Suprapubic skin (tissue), 4 donors: ENCODE measurements at places on chromosomes 4 and X.

GRCh38 chrX:111511477-111511876 is at the start of gene SERTM2:
TSS of gene SERTM2 (plus strand) at chrX:111511645. CDS start at chrX:111518858, 7,213 bp downstream.
- H3K4me3 ChIP-seq: no peak within 1 kb of the TSS
- H3K36me3 ChIP-seq: no peaks in the 10 kb centered on the region
- no peak for DNase-seq
- no peaks in the 10 kb centered on the region for H3K4me1 ChIP-seq
- no peaks in the 10 kb centered on the region for H3K27me3 ChIP-seq
- no peak within 1 kb of the TSS for H3K27ac ChIP-seq

GRCh38 chr4:181528570-181529184 is 714.5 kb upstream of the TENM3 start:
- H3K27me3 ChIP-seq: no peaks in the 10 kb centered on the region
- DNase-seq: no peak
- no peak overlapping the region for H3K4me3 ChIP-seq
- no peaks in the 10 kb centered on the region for H3K4me1 ChIP-seq

DNA sequence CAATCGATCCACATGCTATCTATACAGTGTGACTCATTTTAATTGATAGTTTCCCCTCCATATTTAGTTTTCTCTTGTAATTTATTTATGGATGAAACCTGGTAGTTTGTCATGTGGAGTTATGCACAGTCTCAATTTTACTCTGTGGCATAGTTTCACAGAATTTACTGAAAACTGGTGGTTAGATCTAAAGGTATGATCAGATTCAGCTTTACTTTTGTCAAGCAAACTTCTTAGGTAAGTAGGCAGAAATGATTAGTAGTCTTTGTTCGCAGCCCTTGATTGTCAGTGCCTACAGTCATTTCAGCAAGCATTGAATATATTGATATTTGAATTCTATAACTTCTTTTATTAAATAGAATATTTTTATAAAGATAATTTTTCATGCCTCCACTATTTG is 2.5 kb downstream of the ADD1 start:
- H3K4me1 ChIP-seq: peaks cover 49% of the 10 kb centered on the region
- H3K4me3 ChIP-seq: no peak overlapping the region

GRCh38 chr4:88318751-88319350 is 34.5 kb upstream of the PPM1K start:
- no peaks in the 10 kb centered on the region for H3K27me3 ChIP-seq
- no peak for DNase-seq
- no peak overlapping the region for H3K4me3 ChIP-seq
- H3K36me3 ChIP-seq: no peaks in the 10 kb centered on the region
- peaks cover 9% of the 10 kb centered on the region for H3K4me1 ChIP-seq

GRCh38 chrX:79182071-79182470 is 37.6 kb downstream of the GPR174 start:
- no peaks in the 10 kb centered on the region for H3K27me3 ChIP-seq
- H3K27ac ChIP-seq: no peak overlapping the region
- H3K36me3 ChIP-seq: no peaks in the 10 kb centered on the region
- DNase-seq: no peak
- no peak overlapping the region for H3K4me3 ChIP-seq

DNA sequence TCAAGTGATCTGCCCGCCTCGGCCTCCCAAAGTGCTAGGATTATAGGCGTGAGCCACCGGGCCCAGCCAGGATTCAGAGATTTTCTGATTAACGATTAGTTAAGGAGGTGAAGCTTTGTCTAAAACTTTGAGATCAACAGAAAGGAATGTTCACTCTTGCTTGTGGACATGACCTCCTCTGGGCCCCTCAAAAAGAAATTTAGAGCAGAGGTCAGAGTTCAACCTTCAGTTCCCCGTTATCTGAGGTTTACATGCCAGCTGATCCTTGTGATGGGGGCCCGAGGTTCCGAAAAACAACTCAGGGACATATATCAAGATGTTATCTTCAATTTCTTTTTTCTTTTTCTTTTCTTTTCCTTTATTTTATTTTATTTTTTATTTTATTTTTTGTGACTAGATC is 54.6 kb downstream of the DDX3X start:
- H3K4me3 ChIP-seq: no peak overlapping the region
- H3K27me3 ChIP-seq: no peaks in the 10 kb centered on the region
- H3K27ac ChIP-seq: no peak overlapping the region
- peaks cover 2% of the 10 kb centered on the region for H3K4me1 ChIP-seq
- no peaks in the 10 kb centered on the region for H3K36me3 ChIP-seq
- no peak for DNase-seq

GRCh38 chr4:98746530-98746929 is 88.1 kb upstream of the TSPAN5 start:
- H3K4me1 ChIP-seq: no peaks in the 10 kb centered on the region
- no peak overlapping the region for H3K27ac ChIP-seq
- no peaks in the 10 kb centered on the region for H3K27me3 ChIP-seq
- no peaks in the 10 kb centered on the region for H3K36me3 ChIP-seq

DNA sequence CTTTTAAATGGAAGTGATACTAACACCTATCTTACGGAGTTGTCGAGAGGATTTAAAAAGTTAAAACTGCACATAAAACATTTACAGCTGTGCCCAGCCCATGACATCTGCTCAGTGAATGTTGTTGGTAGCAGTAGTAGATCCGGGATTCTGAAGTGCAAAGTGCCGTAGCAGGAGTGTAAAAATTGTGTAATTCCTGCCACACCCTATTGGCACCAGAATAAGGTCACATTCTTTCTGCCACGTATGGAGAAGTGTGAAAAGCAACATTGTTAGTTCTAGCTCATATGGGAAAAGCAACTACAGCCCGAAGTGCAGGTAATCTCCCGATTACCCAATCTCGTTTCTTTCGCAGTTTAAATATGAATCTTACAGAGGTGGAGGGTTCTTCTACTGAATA is 31.2 kb downstream of the PRIMPOL start:
- H3K4me3 ChIP-seq: no peak overlapping the region
- H3K36me3 ChIP-seq: no peaks in the 10 kb centered on the region
- peaks cover 8% of the 10 kb centered on the region for H3K4me1 ChIP-seq
- H3K27me3 ChIP-seq: no peaks in the 10 kb centered on the region

DNA sequence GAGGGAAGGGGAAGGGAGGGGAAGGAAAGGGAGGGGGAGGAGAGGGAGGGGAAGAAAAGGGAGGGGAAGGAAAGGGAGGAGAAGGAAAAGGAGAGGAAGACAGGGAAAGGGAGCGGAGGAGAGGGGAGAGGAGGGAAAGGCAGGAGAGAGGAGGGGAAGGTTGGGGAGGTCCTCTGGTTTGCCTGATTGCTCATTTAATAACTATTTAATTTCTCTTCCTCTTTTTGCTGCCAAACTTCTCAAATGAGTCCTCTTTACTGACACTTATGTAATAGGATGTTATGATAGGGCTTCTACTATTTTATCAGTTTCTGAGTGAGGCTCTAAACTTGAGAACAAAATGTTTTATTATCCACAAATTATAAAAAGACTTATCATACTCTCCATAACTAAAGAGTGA is 35.4 kb upstream of the PPA2 start:
- H3K36me3 ChIP-seq: no peaks in the 10 kb centered on the region
- H3K27me3 ChIP-seq: no peaks in the 10 kb centered on the region
- no peak overlapping the region for H3K27ac ChIP-seq
- no peak overlapping the region for H3K4me3 ChIP-seq
- no peaks in the 10 kb centered on the region for H3K4me1 ChIP-seq

DNA sequence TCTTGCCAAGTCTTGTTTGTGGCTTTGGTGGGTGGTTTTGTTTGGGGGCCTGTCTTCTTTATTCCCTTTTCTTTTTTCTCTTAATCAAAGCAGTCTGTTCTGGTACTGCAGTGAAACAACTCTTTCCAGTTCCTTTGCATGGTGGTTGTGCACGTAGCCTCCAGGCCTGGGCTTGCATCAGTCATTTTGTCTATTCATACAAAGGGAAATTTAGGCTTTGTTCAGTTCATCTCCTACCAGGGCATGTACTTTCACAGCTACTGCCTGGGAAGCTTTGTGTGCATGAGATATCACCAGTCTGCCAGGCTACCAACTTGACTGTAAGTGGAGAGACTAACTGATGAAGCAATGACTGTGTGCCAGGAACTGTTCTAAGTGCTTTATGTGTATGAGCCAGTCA is 8.5 kb downstream of the TRIM2 start:
- H3K27ac ChIP-seq: peak overlapping the region; percentile 21
- no peaks in the 10 kb centered on the region for H3K36me3 ChIP-seq
- H3K27me3 ChIP-seq: no peaks in the 10 kb centered on the region
- no peak overlapping the region for H3K4me3 ChIP-seq
- no peak for DNase-seq

- H3K27ac ChIP-seq: no peak overlapping the region
- H3K36me3 ChIP-seq: no peaks in the 10 kb centered on the region
- no peak overlapping the region for H3K4me3 ChIP-seq
- H3K4me1 ChIP-seq: no peaks in the 10 kb centered on the region
Observed at GRCh38 chr4:189822326-189822725, 118.3 kb upstream of the FRG1 start.

- no peaks in the 10 kb centered on the region for H3K27me3 ChIP-seq
- peaks cover under 1% of the 10 kb centered on the region for H3K4me1 ChIP-seq
- DNase-seq: no peak
Observed at GRCh38 chrX:130179579-130180215, 7.9 kb downstream of the RAB33A start.

DNA sequence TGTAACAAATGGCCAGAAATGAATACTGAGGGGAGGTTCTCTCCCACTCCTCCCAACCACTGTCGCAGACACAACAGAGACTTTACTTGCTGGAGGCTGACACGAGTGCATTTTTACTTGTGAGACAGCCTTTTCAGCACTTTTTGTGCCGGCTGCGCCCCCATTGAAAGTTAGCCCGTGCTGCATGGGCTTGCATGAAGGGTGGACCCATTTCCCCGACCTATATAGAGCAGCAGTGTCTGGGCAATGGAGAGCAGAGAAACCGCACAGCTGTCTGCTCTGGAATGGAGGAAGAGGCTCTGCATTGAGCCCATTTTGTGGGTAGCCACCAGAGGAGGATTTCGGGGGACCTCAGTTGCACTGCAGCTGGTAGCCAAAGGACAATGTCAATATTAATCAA is 208.8 kb downstream of the UGT8 start:
- no peaks in the 10 kb centered on the region for H3K27me3 ChIP-seq
- H3K36me3 ChIP-seq: no peaks in the 10 kb centered on the region
- no peak for DNase-seq
- no peak overlapping the region for H3K4me3 ChIP-seq
- H3K27ac ChIP-seq: no peak overlapping the region

GRCh38 chrX:13074297-13075262 is 30.2 kb upstream of the FAM9C start:
- H3K4me1 ChIP-seq: peaks cover 6% of the 10 kb centered on the region
- no peaks in the 10 kb centered on the region for H3K27me3 ChIP-seq
- no peaks in the 10 kb centered on the region for H3K36me3 ChIP-seq
- no peak overlapping the region for H3K27ac ChIP-seq
- no peak for DNase-seq

DNA sequence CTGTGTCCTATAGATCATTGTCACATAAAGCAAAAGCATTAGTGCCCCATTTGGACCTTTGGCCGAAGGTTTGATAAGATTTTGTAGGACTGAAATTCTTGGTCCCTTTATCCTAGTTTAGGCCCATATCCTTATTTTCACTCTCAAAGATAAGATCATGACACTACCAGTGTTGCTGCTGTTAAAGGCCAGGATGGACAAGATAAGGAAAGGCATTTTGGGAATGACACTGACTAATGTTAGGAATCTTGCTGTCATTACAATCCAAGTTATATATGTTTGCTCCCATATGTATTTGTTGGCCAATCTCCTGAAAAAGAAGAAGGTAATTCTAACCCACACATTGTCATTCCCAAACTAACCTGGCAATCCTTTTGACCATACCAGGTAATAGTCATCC is 101.3 kb upstream of the VAMP7 start:
- DNase-seq: no peak
- no peaks in the 10 kb centered on the region for H3K4me1 ChIP-seq
- H3K36me3 ChIP-seq: no peaks in the 10 kb centered on the region
- H3K4me3 ChIP-seq: no peak overlapping the region
- no peaks in the 10 kb centered on the region for H3K27me3 ChIP-seq
